ENCODE measurements at places on chromosomes 1 and 21.
A peak's percentile ranks its signal among the peaks of the same experiment; 100 is the strongest.

GRCh38 chr1:119653839-119654170, 5.7 kb upstream of the ZNF697 start:
- no peaks in the 10 kb centered on the region for H3K4me1 ChIP-seq
- H3K4me3 ChIP-seq: no peak overlapping the region
- H3K27ac ChIP-seq: no peak overlapping the region
- DNase-seq: no peak
- no peaks in the 10 kb centered on the region for H3K36me3 ChIP-seq
- peaks cover 1% of the 10 kb centered on the region for H3K27me3 ChIP-seq

- no peak overlapping the region for H3K4me3 ChIP-seq
- no peaks in the 10 kb centered on the region for H3K36me3 ChIP-seq
- H3K27ac ChIP-seq: no peak overlapping the region
These were observed 717.5 kb downstream of the RWDD3 start for GRCh38 chr1:95951371-95952102.

GRCh38 chr21:44262338-44263056, 800 bp upstream of the DNMT3L start:
- H3K27me3 ChIP-seq: no peaks in the 10 kb centered on the region
- H3K4me1 ChIP-seq: peaks cover 3% of the 10 kb centered on the region
- peak; percentile 10 for DNase-seq
- no peak overlapping the region for H3K27ac ChIP-seq
- peaks cover 14% of the 10 kb centered on the region for H3K36me3 ChIP-seq
- no peak overlapping the region for H3K4me3 ChIP-seq

- no peak for DNase-seq
- no peaks in the 10 kb centered on the region for H3K36me3 ChIP-seq
- no peak overlapping the region for H3K27ac ChIP-seq
- H3K27me3 ChIP-seq: no peaks in the 10 kb centered on the region
These were observed 6.3 kb downstream of the ARID1A start for GRCh38 chr1:26701995-26702679.

DNA sequence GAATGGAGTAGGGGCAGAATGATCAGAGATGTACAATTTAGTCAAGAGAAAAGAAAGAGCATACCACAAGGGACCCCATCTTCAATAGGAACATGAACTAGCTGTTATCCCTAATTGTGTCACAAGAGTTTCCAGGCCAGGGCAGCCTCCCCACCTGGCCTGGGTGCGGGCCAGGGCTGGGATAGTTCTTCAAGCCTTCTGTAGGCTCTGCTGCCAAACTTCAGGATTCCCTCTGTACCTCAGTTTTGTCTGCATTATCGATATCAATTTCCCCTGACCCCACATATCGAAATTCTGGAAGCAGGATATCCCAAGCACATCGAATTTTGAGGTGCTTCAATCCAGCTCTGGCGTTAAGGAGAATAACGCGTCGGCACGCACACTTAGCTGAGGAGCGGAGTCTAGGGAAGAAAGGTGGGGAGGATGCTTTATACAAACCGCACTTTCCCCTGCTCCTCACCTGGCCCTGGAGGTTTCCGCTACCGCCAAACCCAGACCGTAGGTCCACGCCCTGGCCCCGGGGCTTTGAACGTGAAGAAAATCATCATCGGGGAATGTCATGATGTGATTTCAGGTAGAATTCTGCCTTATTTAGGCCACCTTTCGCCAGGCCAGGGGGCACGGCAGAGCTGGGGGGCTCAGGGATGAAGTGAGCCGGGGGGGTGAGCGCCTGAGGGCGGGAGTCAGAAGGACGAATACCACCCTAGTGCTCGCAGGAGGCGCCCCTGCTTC, 7.4 kb downstream of the HLX start:
- DNase-seq: no peak

- H3K4me1 ChIP-seq: peaks cover 34% of the 10 kb centered on the region
- no peak for DNase-seq
- H3K4me3 ChIP-seq: peak overlapping the region; percentile 100
- H3K27ac ChIP-seq: peak overlapping the region; percentile 100
- peaks cover 40% of the 10 kb centered on the region for H3K27me3 ChIP-seq
These were observed 1.4 kb downstream of the ELAVL4 start for GRCh38 chr1:50110151-50110550.

DNA sequence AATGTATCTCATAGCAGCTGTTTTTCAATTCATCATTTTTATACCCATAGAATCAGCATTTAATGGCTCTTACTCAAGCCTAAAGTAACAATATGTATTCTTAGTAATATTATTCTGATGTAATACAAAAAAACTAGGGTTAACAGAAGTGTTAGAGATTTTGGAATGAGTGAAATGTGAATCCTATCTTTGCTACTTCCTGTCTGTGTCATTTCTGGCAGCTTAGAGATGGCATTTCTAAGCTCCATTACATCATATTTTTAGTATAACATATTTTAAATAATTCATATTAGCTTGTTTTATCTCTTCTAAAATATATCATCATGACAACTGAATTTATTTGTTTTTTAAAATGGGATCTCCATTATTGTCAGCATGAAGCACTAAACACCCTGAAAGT, 90.2 kb downstream of the LRRC7 start:
- no peak overlapping the region for H3K27ac ChIP-seq
- no peak overlapping the region for H3K4me3 ChIP-seq
- DNase-seq: no peak
- H3K27me3 ChIP-seq: no peaks in the 10 kb centered on the region
- no peaks in the 10 kb centered on the region for H3K4me1 ChIP-seq

DNA sequence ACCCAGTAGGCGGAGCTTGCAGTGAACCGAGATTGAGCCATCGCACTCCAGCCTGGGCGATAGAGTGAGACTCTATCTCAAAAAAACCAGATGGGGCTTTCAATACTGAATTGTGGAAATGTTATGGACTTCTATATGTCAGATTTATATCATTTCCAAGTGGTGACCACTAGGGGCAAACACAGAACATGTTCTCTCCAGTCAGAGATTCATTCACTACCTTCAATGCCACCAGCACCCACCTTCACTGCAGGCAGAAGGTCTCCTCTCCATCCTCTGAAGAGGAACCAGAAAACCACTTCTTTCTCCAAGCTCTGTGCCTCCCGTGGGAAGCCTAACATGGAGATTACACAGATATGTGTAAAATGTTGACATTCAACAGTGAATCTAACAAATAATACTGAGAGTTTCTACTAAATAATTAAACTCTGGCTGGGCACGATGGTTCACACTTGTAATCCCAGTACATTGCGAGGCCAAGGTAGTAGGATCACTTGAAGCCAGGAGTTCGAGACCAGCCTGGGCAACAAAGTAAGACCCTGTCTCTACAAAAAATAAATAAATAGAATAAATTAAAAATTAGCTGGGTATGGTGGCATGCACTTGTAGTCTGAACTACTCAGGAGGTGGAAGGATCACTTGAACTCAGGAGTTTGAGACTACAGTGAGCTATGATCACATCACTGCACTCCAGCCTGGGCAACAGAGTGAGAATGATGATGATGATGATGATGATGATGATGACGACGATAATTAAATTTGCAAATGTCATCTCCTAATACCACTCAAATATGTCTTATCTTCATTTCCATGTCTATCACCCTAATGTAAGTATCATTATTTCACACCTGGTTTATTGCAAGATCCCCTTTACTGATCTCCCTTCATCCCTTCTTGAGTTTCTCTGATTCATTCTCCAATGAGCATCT, 151.1 kb downstream of the ZNF281 start:
- H3K4me1 ChIP-seq: no peaks in the 10 kb centered on the region
- no peak overlapping the region for H3K4me3 ChIP-seq
- H3K36me3 ChIP-seq: no peaks in the 10 kb centered on the region
- peaks cover 3% of the 10 kb centered on the region for H3K27me3 ChIP-seq
- no peak for DNase-seq

- no peak overlapping the region for H3K27ac ChIP-seq
- H3K4me3 ChIP-seq: no peak overlapping the region
- no peak for DNase-seq
- H3K36me3 ChIP-seq: peaks cover 3% of the 10 kb centered on the region
These were observed 14.7 kb downstream of the CAPZA1 start for GRCh38 chr1:112634367-112634766.

GRCh38 chr1:81432059-81432458, 368.7 kb upstream of the ADGRL2 start:
- H3K36me3 ChIP-seq: no peaks in the 10 kb centered on the region
- H3K4me1 ChIP-seq: peaks cover 29% of the 10 kb centered on the region
- no peak overlapping the region for H3K4me3 ChIP-seq
- H3K27ac ChIP-seq: no peak overlapping the region
- DNase-seq: no peak

- peak; percentile 12 for DNase-seq
- no peak overlapping the region for H3K4me3 ChIP-seq
- no peaks in the 10 kb centered on the region for H3K36me3 ChIP-seq
- peaks cover 2% of the 10 kb centered on the region for H3K27me3 ChIP-seq
- H3K4me1 ChIP-seq: peaks cover 16% of the 10 kb centered on the region
These were observed 48.1 kb downstream of the DMRTB1 start for GRCh38 chr1:53507116-53507820.

DNA sequence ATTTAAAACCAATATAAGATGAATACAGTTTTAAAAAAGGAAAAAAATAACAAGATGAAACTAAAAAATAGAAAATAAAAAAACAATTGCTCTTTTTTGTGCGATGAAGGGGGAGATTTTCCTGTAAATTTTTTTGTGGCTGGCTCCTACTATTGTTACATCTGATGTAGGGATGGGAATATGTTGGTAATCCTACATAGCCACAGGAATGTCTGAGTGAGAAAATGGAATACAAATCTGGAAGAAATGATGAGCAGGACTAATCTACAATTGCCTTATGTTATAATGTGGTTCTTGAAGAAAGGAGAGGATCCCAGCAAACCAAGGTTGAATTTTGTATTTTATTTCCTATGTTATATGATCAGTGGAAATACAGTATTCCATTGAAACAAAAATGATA, 40.9 kb downstream of the ATP6V1G3 start:
- H3K27me3 ChIP-seq: no peaks in the 10 kb centered on the region
- no peak overlapping the region for H3K4me3 ChIP-seq
- H3K36me3 ChIP-seq: peaks cover 5% of the 10 kb centered on the region
- no peak for DNase-seq

GRCh38 chr1:182993746-182994145, 29.5 kb upstream of the LAMC1 start:
- H3K4me1 ChIP-seq: no peaks in the 10 kb centered on the region
- H3K36me3 ChIP-seq: no peaks in the 10 kb centered on the region
- H3K27ac ChIP-seq: no peak overlapping the region
- no peak for DNase-seq
- no peaks in the 10 kb centered on the region for H3K27me3 ChIP-seq

DNA sequence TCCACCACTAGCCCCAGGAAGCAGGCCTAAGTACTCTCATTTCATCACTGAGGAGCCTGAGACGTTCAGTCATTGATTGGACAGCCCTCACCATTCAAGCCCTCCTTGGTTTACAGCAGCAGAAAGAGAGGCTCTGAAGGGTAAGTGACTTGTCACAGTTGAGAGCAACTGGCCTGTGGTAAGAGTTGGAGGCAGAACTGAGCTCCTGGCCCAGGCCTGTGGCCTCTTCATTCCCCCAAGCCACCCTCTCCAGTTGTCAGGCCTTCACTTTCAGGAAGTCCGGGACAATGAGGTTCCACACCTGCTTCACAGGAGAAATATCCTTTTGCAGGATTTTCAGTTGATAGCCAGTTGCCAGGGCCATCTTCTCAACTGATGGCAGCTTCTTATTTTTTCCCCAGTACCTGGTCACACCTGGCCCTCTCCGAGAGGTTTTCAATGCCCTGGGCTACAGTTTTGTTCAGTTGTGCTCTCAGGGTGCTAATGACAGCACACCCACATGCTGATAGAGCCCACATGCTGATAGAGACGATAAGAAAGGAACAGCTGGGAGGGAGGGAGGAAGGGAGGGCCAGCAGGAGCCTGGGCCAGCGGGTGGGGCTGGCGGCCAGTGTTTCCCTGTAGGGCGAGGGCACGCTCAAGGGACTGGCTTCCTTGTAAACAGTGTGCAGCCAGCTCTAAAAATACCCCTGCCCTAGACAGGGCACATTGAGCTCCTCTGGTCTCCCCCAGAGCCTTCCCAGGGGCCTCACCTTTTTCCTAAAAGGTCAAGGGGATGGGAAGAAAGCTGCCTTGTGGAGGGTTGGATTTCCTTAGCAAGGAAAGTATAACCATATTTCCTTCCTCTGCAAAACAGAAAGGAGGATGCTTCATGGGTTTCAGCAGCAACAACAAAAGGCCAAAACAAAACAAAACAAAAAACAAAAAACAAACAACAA, 112.7 kb upstream of the JUN start:
- DNase-seq: peak; percentile 30
- peaks cover 18% of the 10 kb centered on the region for H3K4me1 ChIP-seq

- H3K4me3 ChIP-seq: no peak overlapping the region
- H3K27me3 ChIP-seq: no peaks in the 10 kb centered on the region
These were observed 34.6 kb downstream of the GADD45A start for GRCh38 chr1:67719329-67720196.

- H3K4me1 ChIP-seq: peaks cover 4% of the 10 kb centered on the region
- no peak overlapping the region for H3K27ac ChIP-seq
- DNase-seq: no peak
- peaks cover 4% of the 10 kb centered on the region for H3K36me3 ChIP-seq
- H3K4me3 ChIP-seq: no peak overlapping the region
These were observed 11.1 kb upstream of the CHI3L1 start for GRCh38 chr1:203197625-203198024.

DNA sequence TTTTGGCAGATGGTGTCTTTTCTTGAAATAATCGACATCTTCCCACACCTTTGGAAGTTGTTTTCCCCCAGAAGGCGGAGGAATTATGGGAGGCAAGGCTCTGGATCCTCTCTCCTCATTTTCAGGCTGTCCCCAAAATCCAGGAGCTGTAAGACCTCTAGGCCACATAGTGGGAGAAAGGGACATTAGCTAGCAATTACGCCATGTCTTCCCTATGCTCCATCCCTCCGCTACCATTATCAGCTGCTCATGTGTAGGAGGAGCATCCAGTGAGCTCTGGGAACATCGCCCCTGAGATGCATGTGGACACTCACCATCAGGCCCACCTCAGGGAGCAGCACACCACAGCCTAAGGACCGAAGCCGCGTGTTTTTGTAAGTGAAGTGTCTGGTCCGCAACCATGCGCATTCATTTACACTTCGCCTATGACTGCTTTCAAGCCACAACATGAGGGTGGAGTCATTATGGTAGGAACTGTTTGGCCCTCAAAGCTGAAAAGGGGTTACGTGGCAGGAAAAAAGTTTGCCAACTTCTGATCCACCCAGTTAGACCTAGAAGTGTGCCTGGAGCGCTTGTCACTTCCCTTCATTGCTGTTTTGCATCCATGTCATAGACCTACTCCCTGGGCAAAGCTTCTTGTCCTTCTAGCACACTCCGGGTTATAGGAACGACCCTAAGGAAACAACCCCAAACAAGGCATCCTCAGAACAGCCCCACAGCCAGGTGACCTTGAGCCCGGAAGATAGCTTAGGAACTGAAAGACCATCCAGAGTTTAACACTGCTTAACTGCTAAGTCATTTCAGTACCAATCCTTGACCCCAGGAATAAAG, 85.5 kb downstream of the C1orf94 start:
- no peak for DNase-seq
- no peak overlapping the region for H3K27ac ChIP-seq
- no peak overlapping the region for H3K4me3 ChIP-seq
- peaks cover 2% of the 10 kb centered on the region for H3K4me1 ChIP-seq
- no peaks in the 10 kb centered on the region for H3K36me3 ChIP-seq

- DNase-seq: no peak
- peaks cover 8% of the 10 kb centered on the region for H3K4me1 ChIP-seq
- no peak overlapping the region for H3K27ac ChIP-seq
- H3K4me3 ChIP-seq: no peak overlapping the region
- peaks cover 2% of the 10 kb centered on the region for H3K27me3 ChIP-seq
These were observed 7.4 kb downstream of the ACADM start for GRCh38 chr1:75731881-75732280.

- H3K4me3 ChIP-seq: no peak overlapping the region
- no peak overlapping the region for H3K27ac ChIP-seq
- H3K36me3 ChIP-seq: no peaks in the 10 kb centered on the region
- no peak for DNase-seq
These were observed 22.7 kb upstream of the DYNLT5 start for GRCh38 chr1:66729523-66729922.

Measured in glutamatergic neuron (in vitro differentiated cells).